ENCODE measurements at places on chromosomes 12 and 14.
A peak's percentile ranks its signal among the peaks of the same experiment; 100 is the strongest.

DNA sequence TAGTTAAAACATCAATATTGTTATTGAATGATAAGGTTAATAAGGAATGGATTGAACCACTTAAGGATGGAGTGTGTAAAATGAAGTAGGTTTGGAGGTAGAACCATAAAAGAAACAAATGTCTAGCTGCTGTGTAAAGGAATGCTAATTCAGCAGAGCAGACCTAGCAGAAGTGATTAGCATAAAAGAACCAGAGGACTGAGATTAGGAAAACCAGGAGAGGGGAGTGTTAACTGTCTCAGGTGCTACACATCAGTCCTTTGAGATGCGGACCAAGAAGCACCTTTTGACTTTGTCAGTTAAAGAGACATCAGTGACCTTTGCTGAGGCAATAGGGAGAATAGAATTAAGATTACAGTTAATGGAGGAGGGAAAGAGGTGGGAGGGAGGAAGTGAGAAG, 84.5 kb downstream of the PLEKHA5 start:
- no peak for DNase-seq

GRCh38 chr12:49804821-49805220, 23.4 kb downstream of the NCKAP5L start:
- no peak for DNase-seq

- no peak for DNase-seq
These were observed 155.1 kb downstream of the SYT1 start for GRCh38 chr12:79019672-79020071.

DNA sequence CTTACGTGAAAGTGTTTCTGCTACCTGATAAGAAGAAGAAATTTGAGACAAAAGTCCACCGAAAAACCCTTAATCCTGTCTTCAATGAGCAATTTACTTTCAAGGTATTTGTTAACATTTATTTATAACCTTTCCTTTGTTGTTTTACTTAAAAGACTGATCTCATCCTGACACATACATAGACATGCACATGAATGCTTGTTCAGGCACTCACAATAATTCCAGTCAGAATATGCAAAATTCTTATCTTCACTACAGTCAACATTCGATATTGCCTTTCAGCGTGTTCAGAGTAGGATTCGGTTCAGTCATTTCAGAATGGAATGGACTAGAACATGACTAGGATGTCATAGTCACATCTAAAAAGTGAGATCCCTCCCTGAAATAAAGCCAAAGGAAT, 394.6 kb downstream of the PAWR start:
- DNase-seq = no peak

- DNase-seq = no peak
These were observed 1418.2 kb downstream of the AACS start for GRCh38 chr12:126483145-126484068.

DNA sequence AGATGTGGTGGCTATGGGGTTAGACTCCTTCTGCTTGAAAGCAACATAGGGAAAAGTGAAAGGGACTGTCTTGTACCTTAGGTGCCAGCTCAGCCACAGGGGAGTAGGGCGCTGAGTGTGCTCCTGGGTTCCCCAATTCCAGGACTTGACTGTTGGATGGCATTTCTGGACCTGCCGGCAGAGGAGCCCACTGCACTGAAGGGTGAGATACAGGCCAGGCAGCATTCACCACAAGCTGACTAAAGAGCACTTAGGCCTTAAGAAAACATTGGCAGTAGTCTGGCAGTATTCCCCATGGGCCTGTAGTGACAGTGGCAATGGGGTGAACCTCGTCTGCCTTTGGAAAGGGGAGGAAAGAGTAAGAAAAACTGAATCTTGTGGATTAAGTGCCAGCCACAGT, 67.1 kb upstream of the TMTC2 start:
- DNase-seq = no peak

- no peak for DNase-seq
These were observed 60.2 kb downstream of the PRKCH start for GRCh38 chr14:61381553-61381952.

DNA sequence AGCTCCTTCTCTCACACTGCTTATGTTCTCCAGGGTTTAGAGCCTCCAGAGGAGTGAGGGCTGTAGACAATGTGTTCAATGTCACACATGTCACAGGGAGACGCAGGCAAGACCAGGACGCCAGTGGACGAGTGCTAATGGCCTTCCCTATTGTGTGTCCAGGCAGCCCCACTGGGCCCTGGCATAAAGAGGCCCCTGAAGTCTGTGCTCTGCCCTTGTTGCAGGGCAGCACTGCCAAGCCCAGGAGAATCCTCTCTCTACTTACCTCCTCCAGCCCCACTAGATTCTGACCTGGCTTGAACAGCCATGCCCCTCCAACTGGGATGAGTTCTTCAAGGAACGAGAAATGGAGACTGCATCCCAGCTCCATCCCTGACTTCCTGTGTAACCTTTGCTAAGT, 24.8 kb upstream of the TMEM106C start:
- no peak for DNase-seq

- no peak for DNase-seq
These were observed 445.8 kb upstream of the TBX3 start for GRCh38 chr12:115129727-115130126.

- no peak for DNase-seq
These were observed 120.2 kb upstream of the RFLNA start for GRCh38 chr12:124174451-124175348.

DNA sequence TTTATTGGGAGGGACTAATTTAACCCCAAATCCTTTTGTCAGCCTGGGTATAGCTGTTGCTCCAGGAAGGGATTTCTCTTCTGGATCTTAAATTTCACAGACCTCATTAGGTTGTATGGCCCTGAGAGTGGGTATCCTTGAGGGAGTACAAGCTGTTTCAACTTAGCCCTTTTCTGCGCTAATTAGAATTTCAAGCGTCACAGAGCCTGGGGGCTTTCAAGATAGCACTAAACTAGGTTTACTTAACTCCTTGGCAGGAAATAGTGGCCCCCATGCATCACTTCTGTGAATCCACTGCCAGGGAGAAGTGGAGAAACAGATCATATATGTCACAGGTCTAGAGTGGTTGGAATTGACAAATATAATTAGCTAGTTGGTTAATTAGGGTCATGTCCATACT, 5.9 kb upstream of the PDE1B start:
- no peak for DNase-seq

DNA sequence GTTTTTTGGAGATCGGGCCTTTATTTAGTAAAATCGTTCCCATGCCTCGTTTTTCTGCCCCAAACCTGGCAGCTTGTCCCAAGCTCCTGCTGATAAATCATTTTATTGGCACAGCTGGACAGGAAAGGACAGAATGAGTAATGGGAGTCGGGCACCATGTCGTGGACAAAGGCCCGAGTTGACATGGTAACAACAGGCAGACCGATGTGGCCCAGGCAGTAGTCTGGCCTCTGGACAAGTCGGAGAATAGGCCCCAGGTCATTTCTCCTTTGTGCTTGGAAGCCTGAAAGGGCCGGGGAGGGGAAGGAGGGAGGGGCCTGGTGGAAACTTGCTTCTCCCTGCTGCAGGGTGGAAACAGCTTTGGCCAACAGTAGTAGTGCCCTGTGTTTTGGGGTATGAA, 234.9 kb downstream of the SUDS3 start:
- no peak for DNase-seq

DNA sequence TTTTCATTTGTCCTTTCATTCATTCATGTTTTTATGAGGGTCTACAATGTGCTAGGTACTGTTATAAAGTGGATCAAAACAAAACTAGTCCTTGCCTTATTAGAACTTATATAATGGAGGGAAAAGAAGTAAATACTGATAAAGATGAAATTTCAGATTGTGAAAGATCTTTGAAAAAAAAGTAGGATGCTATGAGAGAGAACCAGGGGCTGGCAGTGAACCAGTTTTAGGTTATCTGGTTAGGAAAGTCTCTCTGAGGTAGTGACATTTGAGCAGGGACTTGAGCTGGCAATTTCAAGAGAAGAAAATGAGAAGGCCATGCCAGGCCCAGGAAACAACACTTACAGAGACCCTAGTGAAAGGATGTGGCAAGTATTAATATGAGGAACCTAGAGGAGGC, 57.3 kb upstream of the E2F7 start:
- no peak for DNase-seq

DNA sequence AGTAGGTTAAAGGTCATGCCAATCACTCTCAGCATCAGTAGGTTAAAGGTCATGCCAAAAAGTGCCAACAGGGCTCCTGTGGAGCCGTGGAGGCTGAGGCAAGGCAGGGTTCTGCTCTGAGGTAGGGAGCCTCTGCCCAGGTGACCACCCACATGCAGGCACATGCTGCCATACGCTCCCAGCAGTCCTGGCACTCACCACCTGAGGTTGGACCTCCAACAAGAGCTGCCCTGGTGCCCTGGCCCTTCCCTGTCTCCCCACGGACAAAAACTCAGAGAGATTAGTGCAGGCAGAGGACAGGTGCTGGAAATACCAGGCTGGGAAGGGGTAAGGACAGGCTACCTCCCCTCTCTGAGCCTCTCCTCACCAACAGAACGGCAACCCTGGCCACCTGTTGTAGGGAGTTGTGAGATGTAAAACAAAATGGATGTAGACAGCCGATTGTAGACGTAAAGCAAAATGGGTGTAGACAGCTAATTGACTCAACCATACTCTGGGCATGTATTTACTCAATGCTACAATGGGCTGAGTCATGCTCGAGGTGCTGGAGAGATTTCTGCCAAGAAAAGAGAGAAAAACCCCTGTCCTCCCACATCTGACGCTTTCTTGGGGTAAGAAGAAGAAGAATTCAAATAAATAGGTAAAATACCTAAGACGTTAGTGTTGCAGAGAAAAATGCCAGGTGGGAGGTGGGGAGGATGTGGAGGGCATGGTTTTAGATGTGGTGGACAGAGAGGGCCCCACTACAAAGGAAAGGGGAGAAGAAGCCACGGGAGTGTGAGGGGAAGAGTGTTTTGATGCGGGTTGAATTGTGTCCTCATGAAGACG, 32.4 kb downstream of the LTBP2 start:
- peak; percentile 27 for DNase-seq

- DNase-seq = no peak
These were observed 4.2 kb downstream of the SH2B3 start for GRCh38 chr12:111409780-111410430.

GRCh38 chr14:24840204-24840893, 206.4 kb upstream of the GZMB start:
- DNase-seq = no peak

DNA sequence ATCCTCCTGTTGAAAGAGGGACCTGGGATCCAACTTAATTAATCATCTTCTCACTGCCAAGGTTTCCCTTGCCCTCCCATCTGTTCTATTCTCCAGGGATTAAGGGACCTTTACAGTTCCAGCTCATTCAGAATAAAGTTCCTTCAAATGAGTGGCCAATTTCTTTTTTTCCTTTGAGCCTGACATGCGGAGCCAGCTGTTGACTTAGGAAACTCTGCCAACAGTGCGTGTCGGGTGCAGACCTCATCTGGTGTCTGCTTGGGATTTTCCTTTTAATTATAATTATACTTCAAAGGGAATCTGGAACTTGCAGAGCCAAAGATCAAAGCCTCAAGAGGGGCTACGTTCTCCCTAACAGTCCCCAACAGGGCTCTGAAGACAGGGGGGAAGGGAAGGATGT, 64.8 kb downstream of the CCDC60 start:
- no peak for DNase-seq

DNA sequence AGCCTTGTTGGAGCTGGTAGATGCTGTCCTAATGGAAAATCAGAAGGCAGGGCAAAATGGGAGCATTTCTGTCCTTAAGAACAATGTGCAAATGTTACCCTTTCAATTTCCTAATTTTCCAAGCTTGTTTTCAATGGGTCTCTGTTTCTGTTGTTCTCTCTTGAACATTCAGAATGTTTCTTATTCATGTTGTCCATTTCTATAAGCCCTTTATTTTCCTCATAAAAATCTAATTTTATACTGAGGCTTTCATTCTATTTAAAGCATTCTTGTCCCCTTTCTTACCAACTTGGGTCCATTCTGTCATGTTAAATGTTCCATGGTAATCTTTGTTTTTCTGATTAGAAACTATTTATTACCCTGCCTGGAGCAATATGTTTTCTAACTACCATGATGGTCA, 125.0 kb downstream of the PRIMA1 start:
- no peak for DNase-seq

GRCh38 chr14:70018230-70018629, 139.0 kb downstream of the SMOC1 start:
- no peak for DNase-seq

- DNase-seq = no peak
These were observed 10.7 kb downstream of the SLC25A47 start for GRCh38 chr14:100333827-100334226.

- no peak for DNase-seq
These were observed 32.5 kb downstream of the ATF7 start for GRCh38 chr12:53593707-53594106.

- peak; percentile 54 for DNase-seq
These were observed 1.8 kb downstream of the GALNT6 start for GRCh38 chr12:51389302-51389999.

- no peak for DNase-seq
These were observed 575 bp downstream of the L2HGDH start for GRCh38 chr14:50311337-50311971.

GRCh38 chr14:79965896-79966295, 245.4 kb downstream of the DIO2 start:
- DNase-seq = no peak

DNA sequence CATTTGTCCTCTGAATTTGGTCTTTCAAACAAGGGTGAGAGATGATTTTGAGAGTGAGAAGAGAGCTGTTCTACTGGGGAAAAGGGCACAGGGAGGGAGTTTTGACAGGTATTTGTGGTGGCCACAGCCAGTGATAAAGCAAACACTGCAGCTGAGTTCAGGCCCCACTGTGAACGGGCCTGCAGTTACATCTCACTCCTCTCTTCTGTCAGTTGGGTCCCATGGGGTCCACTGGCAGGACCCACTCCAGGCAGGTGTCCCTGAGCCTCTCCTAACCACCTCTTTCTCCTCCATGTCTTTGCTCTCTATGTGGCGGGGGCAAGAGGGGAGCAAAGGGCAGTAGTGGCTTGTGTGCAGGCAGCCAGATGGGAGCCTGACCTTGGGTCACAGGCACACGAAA, 294.8 kb downstream of the APAF1 start:
- no peak for DNase-seq

DNA sequence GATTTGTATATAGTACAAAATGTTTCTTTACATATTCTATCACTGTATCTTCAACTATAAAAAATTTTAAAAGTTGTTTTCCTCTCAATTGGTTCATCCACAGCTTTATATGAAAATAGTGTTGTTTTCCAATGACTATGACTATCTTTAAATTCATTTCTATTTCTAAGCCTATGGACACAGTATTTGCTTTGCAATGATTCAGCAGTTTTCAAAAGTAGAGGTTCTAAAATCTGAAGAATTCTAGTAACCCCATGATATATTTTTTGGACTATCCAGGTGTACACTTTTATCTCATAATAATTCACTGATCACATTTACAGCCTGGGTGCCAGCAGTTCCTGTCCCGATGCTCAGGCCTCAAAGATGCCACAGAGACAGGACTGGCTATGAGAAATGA, 118.4 kb upstream of the PTPRR start:
- no peak for DNase-seq

DNA sequence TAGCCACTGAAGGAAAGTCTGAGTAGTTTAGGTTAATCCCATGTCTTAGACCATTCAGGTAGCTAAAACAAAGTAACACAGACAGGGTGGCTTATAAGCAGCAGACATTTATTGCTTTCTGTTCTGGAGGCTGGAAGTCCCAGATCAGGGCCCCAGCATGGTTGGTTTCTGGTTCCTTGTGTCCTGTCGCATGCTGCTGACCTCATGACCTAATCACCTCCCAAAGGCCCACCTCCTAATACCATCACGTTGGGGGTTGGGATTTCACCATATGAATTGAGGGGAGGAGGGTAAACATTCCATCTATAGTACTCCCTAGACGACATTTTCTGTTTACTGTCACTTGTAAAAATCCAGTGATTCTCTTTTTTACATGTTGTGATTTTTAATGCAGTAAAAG, 148.6 kb downstream of the FBXL14 start:
- no peak for DNase-seq

GRCh38 chr12:75103822-75104221, 105.8 kb downstream of the KCNC2 start:
- no peak for DNase-seq
